ENCODE measurements at places on chromosomes 2 and 18.

DNA sequence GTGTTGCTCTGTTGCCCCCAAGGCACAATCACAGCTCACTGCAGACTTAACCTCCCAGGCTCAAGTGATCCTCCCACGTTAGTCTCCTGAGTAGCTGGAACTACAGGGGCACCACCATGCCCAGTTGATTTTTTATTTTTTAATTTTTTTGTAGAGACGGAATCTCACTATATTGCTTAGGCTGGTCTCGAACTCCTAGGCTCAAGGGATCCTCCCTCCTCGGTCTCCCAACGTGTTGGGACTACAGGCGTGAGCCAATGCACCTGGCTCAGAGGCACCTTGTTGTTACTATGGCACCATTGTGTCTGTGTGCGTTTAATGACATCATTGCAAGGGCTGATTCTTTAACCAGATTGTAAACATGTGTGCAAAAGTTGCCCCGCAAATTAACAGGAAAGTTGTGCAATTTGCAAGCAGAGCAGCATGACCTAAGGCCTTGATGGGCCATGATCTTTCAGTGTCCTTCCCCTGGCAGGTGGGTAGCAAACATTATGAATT, 22.6 kb downstream of the TCF23 start:
- DNase-seq: peak; percentile 27

DNA sequence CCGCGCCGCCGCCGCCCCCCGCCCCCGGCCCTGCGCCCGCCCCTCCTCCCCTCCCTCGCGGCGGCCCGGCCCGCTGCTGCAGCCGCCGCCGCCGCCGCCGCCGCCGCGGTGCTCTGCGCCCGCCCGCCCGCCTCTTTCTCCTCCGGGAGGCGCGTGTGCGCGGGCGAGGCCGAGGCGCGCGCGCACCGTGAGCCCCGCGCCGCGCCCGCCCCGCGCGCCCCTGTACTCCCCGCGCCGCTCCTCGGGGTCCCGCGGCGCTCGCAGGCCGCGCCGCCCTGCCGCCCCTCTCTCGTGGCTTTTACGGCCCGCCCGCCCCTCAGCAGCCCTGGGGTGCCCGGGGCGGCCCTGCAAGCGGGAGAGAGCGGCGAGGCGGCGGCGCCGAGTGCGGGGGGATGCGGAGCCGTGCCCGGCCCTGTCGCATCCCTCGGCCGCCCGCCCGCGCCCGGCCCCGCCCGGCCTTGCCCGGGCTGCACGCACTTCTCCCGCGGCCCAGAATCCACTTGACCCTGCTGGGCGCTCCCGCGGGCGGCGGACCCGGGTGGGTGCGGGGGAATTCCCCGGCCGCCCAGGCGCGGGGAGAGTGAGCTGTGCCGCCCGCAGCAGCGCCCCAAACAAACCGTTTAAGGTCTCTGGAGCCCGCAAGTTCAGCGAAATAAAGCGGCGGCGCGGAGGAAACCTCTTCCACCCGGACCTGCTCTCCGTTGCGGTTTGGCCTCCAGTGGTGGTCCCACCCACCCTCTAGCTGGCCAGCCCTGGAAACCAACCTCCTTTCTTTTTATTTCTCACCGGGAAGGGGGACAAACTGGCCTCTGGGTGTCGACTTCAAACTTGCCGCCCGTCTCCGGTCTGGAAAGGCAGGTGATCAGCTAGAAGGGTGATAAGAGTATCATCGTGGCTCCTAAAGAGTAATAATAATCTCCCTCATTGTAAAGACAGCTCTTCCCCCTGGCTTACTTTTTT, 37.4 kb downstream of the AFF3 start:
- peak; percentile 47 for DNase-seq

DNA sequence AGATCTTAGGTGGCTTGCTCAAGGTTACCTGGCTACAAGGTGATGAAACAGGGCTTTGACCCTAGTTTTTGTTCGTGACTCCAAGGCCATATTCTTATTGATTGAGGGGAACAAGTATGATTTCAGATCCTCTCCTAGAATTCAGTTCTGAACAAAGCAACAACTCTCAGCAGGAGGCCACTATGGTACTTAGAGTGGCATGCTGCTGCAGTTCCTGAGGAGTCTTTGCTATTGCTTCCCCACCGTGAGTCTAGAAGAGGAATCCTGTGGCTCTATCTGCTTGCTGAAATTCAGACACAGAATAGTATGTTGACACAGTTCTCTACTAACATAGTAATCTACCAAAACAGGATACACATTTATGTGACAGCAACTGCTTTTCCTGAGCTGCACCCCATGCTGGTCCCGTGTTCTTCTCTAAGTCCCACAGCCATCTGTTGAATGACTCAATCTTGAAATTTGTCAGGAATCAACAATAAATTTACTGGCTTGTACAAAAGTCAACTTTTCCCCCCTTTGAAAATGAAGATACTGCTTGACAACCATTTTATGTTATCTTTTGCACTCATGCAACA, 4.1 kb downstream of the TGFBRAP1 start:
- DNase-seq: no peak

DNA sequence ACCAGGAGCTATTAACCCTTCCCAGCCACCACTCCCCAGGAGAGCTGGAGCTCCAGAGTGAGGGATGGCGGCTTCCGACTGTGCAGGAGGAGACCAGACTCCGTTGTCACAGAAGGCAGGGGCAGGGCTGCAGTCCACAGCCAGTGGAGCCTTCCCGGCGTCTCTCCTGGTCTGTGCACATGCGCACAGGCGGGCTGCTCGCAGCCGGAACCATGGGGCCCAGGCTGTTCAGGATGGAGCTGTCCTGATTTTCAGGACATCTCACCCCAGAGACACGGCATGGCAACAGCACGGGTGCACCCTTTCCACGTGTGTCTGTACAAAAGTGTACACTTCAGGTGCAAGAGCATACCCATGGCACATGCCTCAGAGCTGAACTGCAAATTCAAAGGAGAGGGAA, 28.9 kb downstream of the EIPR1 start:
- no peak for DNase-seq

DNA sequence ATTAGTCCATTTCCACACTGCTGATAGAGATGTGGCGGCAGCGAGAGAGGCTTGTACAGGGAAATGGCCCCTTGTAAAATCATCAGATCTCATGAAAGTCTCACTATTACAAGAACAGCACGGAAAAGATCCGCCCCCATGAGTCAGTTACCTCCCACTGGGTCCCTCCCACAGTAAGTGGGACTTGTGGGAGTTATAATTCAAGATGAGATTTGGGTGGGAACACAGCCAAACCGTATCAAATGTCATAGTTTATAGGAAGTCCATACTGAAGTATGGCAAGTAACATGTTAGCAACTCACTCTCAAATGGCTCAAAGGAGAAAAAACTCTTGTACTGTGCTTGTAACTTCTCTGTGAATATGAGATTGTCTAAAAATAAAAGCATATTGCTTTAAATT, 56.1 kb downstream of the FARP2 start:
- DNase-seq: no peak

DNA sequence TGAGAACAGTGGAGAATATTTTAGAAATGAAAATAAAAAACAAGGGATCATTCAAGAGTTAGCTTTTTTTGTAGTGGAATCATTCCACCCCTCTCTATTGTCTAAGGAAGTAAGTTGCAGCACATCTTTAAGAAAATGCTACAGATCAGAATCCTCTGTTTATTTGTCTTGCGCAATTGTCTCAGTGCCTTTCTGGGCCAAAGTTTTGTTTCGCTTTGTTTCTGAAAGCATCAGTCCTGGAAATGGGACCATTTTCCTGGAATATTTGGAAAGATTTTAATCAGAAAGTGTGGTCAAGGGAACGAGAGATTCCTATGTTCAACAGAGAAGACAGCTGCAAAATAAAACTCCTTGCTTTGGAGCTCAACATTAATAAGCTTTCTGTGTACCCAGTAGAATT, 74.0 kb downstream of the NRXN1 start:
- DNase-seq: no peak

- DNase-seq: peak; percentile 55
Observed at GRCh38 chr18:12422936-12423335, 15.2 kb downstream of the PRELID3A start.

- DNase-seq: no peak
Observed at GRCh38 chr2:42931146-42931817, 138.9 kb upstream of the HAAO start.

- no peak for DNase-seq
Observed at GRCh38 chr2:12318427-12319057, 398.2 kb upstream of the TRIB2 start.

GRCh38 chr2:46545015-46545839, 65.9 kb downstream of the TMEM247 start:
- DNase-seq: no peak

- DNase-seq: peak; percentile 60
Observed at GRCh38 chr2:177758591-177759371, 313.8 kb downstream of the PDE11A start.

DNA sequence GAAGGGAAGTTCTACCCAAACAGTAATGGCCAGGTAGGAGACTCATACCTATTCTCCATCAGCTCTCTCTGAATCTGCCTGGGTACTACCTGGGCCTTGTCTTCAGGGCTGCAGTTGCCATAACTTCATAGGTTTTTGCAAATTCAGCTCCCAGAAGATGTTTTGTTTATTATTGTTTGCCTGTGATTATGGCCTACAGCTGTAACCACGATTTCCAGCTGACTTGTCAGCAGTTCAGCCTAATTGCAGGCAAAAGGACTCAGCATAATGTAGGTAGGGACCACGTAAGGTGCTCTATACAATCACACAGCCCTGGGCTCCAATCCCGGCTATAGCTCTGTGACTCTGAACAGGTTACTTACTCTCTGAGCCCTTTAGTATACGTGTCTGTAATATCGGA, 187.0 kb upstream of the FN1 start:
- no peak for DNase-seq

GRCh38 chr2:116499389-116499788, 1315.1 kb upstream of the DDX18 start:
- no peak for DNase-seq

DNA sequence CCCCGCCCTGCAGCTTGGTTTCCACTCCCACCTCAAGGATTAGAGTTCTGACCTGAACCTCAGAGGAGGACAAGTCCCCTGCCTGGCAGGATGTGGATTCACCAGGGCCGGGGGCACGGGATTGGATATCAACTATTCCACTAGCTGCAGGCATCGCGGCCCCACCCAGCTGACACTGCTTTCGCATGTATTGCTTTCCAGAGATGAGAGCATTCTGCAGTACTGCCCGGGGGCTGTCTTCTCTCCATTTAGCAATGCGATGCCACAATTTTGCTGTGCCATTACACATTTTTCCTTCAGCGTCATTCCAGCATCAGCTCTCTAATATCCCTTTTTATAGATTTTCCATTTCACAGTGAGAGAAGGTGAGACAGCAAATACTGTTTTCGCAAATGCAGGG, 42.0 kb downstream of the CTIF start:
- no peak for DNase-seq

DNA sequence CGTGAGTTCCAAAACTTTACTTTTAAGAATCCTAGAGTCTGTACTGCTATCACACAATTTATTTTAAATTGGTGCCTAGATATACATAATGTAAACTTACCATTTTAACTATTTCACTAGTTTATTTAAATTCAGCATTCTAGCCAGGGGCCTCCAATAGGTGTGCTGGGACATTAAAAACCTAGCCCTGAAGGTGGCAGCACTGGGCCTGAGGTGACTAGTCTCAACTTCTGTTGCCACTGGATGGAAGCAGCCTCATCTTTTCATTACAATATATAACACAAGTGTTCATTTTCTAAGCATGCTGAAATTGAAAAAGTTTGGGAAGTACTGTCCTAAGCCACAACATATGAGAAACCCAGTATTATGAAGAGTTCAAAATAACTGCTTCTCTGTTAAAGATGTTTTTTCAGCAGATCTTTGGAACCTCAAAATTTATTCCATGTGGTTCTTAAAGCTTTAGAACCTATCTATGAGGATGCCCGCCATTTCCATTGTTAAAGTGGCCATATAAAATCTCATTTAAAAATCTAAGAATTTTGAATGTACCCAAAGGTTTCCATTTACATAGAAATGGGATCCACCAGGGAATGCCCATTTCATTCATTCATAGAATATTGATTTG, 2.9 kb upstream of the RBBP8 start:
- DNase-seq: peak; percentile 80

- no peak for DNase-seq
Observed at GRCh38 chr2:192030289-192030688, 164.4 kb downstream of the TMEFF2 start.

GRCh38 chr2:15912203-15912602, 28.1 kb upstream of the MYCN start:
- no peak for DNase-seq

- no peak for DNase-seq
Observed at GRCh38 chr18:26702086-26702485, 153.7 kb upstream of the KCTD1 start.

- no peak for DNase-seq
Observed at GRCh38 chr18:5628512-5629255, 84.9 kb upstream of the EPB41L3 start.

DNA sequence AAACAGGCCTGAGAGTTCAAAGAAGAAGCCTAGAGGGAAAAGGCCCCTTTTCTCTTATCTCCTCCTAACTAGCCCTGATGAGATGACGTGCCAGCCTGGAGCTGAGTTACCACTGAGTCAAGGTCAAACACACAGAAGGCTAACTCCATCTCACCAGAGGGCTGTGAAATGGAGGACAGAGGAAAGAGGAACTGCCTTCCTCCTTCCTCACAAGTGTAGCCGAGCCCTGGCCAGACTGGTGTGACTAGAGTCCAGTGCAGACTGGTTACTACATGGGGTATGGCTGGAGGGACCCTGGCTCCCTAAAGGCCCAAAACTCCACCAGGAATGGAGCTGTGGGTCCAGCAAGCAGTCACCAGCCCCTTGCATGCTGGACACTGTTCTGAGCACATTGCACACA, 35.7 kb upstream of the GYPC start:
- DNase-seq: no peak

DNA sequence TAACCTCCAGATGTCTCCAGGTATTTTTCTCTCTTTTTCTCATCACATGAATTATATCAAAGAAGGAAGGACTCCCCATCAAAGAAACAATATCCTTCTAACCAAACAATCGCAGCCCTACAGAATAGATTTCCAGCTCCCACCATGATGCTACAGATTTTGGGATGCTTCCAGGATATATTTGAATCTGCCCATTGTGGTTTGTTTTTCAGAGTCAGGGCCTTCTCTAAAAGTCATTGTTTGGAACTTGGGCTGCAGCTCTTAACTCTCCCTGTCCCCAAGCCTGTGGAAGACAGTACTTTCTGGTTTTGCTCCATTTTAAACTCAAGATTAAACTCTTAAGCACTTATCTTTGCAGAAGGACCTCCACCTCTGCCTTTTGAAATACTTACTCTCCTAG, 223.2 kb downstream of the PMAIP1 start:
- no peak for DNase-seq

DNA sequence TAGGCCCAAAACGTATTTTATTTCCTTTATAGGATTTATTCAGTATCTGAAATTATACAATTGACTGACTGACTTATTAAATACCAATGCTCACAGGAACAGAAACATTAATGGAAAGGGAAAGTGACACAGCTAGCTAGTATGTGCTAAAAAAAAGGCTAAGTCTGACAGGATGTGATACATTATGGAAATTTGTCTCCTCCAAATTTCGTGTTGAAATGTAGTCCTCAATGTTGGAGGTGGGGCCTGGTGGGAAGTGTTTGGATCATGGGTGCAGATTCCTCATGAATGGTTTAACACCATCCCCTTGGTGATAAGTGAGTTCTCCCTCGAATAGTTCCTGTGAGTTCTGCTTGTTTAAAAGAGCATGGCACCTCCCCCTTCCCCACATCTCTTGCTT, 70.6 kb upstream of the WDR75 start:
- DNase-seq: no peak
